ENCODE measurements at places on chromosomes 5 and 9. TPM values are rescaled to one million over a fixed set of nuclear protein-coding genes. Genes with fewer than 3 reads are reported as not detected.
A peak's percentile ranks its signal among the peaks of the same experiment; 100 is the strongest.

The SKIC3 gene
- 48.0 TPM for polyA plus RNA-seq

The FABP6 gene
- polyA plus RNA-seq: not detected

GRCh38 chr9:21554813-21555212, 72.7 kb upstream of the IFNE start:
- H3K27me3 ChIP-seq: peaks cover 32% of the 10 kb centered on the region
- H3K4me1 ChIP-seq: peaks cover 12% of the 10 kb centered on the region
- no peak for DNase-seq
- no peaks in the 10 kb centered on the region for H3K36me3 ChIP-seq

DNA sequence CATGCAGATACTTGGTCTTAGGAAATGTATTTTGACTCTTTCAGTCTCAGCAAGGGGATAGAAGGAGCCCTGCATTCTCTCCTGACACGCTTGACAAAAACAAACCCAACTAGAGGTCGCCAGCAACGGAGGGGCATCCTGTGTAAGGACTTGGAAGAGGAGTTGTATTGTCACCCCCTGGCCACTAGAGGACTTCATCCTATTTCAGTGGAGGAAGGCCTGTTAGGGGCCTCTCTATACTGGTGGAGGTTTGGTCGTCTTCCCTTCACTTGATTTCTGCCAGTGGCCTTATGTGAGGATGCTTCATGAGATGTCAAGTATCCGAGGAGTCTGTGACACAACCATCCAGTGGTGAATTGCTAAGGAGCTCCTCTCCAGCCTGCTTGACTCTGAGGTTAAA, 122.8 kb upstream of the STC2 start:
- no peaks in the 10 kb centered on the region for H3K4me1 ChIP-seq
- no peaks in the 10 kb centered on the region for H3K36me3 ChIP-seq
- no peak for DNase-seq
- H3K4me3 ChIP-seq: no peak overlapping the region
- H3K27me3 ChIP-seq: no peaks in the 10 kb centered on the region

DNA sequence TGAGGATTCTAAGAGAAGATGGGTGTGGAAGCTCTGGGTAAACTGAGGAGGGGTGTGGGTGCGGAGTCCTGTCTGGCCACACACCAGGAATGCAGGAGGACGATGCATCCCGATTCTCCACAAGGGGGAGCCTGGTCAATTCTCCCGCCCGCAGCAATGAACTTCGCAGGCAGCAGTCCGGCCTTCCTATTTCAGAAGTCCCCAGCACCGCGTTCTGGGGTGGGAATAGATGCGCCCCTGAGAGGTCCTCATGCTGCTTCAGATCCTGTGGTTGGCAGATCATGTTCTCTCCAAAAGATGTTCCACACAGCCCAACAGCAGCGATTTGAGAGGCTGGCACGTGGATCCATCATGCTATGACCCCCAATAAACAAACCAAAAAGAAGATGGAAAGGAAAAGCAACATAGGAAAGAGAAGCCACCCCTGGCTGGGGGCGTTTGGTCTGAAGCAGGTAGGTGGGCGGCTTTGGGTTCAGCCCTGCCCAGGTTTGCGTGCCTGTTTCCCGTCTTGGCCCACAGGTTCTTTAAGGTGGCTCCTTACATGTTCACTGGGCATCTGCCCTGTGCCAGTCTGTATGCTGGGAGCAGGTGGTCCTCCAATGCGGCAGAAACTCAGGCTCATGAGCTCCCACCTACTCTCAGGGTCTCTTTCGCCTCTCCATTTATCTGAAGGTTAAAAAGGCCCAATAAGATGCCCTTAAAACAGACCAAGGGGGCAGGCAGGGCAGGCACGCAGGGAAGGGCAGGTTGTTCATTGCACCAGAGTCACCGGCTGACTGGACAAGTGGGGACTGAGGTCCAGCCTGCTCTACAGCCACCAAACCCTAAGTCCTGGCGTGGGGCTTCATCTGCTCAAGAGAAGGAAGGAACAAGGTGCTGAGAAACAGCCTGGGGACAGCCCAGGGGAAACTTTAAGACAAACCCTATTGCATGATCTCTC, 171.6 kb downstream of the PAX5 start:
- H3K4me3 ChIP-seq: no peak overlapping the region
- H3K27ac ChIP-seq: no peak overlapping the region
- H3K27me3 ChIP-seq: no peaks in the 10 kb centered on the region
- no peak for DNase-seq
- no peaks in the 10 kb centered on the region for H3K4me1 ChIP-seq

GRCh38 chr5:138471052-138471361, 5.7 kb downstream of the EGR1 start:
- H3K27ac ChIP-seq: no peak overlapping the region
- no peak for DNase-seq
- H3K4me3 ChIP-seq: no peak overlapping the region
- peaks cover 21% of the 10 kb centered on the region for H3K4me1 ChIP-seq
- H3K36me3 ChIP-seq: no peaks in the 10 kb centered on the region

GRCh38 chr5:139543423-139543991, 17.6 kb upstream of the UBE2D2 start:
- H3K27ac ChIP-seq: no peak overlapping the region
- no peaks in the 10 kb centered on the region for H3K27me3 ChIP-seq
- peaks cover 9% of the 10 kb centered on the region for H3K4me1 ChIP-seq
- peak; percentile 22 for DNase-seq
- no peak overlapping the region for H3K4me3 ChIP-seq

DNA sequence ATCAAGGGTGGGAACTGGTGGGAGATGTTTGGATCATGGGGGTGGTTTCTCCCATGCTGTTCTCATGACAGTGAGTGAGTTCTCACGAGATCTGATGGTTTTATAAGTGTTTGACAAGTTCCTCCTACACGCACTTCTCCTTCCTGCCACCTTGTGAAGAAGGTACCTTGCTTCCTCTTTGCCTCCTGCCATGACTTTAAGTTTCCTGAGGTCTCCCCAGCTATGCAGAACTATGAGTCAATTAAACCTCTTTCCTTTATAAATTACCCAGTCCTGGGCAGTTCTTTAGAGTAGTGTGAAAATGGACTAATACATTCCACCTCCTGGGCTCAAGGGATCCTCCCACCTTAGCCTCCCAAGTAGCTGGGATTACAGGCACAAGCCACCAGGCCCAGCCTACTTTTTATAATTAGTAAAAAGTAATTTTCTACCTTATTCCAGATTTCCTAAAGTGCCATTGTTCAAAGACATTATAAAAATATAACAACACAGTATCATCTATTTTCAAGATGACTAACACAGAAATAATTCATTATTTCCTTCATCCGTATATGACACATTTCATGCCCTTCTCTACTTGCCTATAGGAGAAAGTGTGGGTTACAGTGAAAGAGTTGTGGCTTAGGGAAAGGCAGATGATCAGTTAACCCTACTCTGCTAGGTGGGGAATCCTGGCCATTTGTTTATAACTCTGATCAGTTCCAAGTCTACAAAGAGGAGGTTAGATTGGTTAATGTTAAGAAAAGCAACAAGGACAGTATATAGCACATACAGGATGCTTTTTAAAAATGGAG, 99.9 kb downstream of the TTC39B start:
- peaks cover 11% of the 10 kb centered on the region for H3K36me3 ChIP-seq
- no peak for DNase-seq
- H3K27ac ChIP-seq: no peak overlapping the region
- no peaks in the 10 kb centered on the region for H3K4me1 ChIP-seq
